Frontal cortex (tissue), 4 donors: ENCODE measurements at places on chromosomes 1 and 21. TPM values are rescaled to one million over a fixed set of nuclear protein-coding genes. Genes with fewer than 3 reads are reported as not detected.

Gene IL19
- total RNA-seq = not detected

Gene GPR3
- 0.41 TPM for total RNA-seq

Gene RBBP5
- total RNA-seq = 23.2 TPM

Gene DCST1
- not detected for total RNA-seq

Gene MYOCOS
- not detected for total RNA-seq

Gene SLX9
- 7.3 TPM for total RNA-seq

Gene VHLL
- total RNA-seq = 0.82 TPM

Gene EVA1B
- total RNA-seq = 3.7 TPM

Gene SPSB1
- total RNA-seq = 2.9 TPM

Gene ANKRD35
- total RNA-seq = 0.82 TPM

Gene CCDC17
- 0.41 TPM for total RNA-seq

Gene COG2
- total RNA-seq = 34.6 TPM

Gene RHCE
- total RNA-seq = under 0.01 TPM

Gene FAM72C
- total RNA-seq = 1.2 TPM

Gene KLF17
- total RNA-seq = under 0.01 TPM

Gene MSH4
- 1.6 TPM for total RNA-seq

Gene DENND1B
- total RNA-seq = 43.6 TPM
